ENCODE measurements at places on chromosomes 7 and 10.

- no peak for DNase-seq
Observed at GRCh38 chr10:122323941-122324675, 50.4 kb upstream of the PLEKHA1 start.

- no peak for DNase-seq
Observed at GRCh38 chr7:119283353-119283752, 989.6 kb upstream of the KCND2 start.

GRCh38 chr7:135098391-135098790, 49.5 kb upstream of the TMEM140 start:
- DNase-seq = no peak

DNA sequence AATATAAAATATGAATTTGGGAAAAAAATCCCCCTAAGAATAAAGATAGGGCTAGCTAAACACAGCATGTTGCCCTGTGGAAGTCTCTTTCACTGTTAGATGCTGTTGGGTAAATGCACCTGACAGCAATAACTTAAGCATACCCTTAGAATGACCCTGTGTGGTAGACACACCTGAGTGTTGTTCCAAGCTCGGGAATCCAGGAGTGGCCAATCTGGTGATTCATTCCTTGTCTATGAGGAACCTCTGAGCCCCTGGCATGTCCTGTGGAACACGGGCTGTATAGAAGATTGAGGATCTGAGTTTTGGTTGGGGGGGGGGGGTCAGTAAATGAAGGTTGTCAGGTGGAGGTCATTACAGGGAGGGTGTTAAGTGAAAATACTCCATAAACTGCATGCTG, 730.0 kb upstream of the IGFBP3 start:
- DNase-seq = no peak

DNA sequence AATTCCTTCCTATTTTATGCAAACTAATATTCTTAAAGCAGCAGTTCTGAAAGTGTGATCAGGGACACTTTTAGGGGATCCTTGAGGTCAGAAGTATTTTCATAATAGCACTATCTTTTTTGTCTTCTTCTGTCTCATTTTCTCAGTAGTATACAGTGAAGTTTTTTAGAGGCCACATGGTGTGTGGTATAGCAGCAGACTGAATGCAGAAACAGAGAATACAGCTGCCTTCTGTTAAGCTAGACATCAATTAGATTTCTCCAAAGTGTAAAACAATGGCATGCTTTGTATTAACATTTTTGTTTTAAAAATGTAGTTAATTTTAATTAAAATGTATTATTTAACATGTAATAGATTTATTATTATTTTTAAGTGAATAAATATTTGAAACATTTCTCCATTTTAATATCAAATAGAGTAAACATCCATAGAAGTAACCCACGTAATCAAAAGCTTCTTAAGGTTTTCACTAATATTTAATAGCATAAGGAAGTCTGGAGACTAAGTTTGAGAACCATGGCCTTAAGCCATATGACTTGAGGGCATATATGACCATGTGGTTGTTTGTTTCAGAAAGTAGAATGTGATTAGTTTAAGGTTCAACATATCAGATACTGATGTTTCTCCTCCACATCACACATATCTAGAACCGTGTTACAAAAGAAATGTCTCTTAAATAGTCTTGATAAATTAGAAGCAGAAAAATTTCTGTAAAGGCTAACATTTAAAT, 94.0 kb downstream of the PRKG1 start:
- no peak for DNase-seq

- DNase-seq = no peak
Observed at GRCh38 chr7:128299109-128299607, 44.5 kb downstream of the RBM28 start.

- DNase-seq = no peak
Observed at GRCh38 chr7:89334797-89335196, 539.3 kb upstream of the TEX47 start.

DNA sequence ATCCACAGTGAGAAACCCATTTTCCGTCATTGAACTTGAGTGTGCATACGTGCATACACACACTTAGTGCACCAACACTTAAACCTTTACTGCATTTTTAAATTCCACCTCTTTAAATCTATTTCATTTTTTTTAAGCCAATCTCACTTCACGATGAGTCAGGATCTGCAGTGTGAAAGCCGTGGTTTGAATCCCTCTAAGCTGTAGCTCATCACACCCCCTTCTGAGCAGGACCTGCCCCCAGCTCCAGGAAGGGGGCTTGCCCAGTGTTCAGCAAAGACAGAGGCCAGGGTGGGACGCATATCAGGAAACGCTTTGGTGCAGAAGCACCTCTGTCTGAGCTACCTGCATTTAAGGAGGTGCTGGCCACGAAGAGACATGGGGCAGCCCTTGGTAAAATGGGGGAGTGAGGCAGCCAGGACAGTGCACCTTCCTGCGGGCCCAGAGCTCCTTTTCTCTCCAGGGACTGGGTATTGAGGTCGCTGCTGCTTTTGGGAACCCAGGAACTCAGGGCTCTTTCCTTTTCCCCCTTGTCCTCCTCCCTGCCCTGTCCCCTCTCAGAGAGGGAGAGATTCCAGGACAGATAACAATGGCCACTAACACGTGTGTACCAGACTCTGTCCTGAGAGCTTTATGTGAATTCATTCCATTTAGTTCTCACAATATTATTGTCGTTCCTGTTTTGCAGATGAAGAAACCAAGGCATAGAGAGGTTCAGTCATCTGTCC, 21.7 kb downstream of the ZNF316 start:
- no peak for DNase-seq

DNA sequence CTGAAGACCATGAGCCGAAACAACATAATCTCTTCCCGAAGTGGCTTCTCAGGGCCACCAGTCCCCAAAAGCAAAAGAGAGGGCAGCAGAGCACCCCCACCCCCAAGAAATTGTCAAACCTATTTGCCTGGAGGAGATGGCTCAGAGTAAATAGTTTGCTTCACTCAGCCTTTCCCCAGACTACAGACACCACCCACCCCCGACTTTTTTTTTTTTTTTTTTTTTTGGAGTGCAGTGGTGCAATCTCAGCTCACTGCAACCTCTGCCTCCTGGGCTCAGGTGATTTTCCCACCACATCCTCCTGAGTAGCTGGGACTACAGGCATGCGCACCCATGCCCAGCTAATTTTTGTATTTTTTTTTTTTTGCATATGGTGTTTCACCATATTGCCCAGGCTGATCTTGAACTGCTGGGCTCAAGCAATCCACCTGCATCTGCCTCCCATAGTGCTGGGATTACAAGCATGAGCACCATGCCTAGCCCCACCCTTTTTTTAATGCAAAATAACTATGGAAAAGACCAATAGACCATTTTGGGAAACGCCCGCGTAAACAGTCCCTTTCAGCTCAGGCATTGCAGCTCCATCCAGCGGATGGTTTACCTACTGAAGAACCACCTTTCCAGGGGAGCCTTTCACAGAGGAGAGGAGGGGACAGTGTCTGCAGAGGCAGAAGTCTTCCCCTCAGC, 9.7 kb downstream of the ZMIZ1 start:
- DNase-seq = no peak

All from KG1 (cell line).